Activated CD4-positive, alpha-beta T cell treated with anti-CD3 and anti-CD28 coated beads, Interleukin-10, Interleukin-2, amounts not matched to agents 100 ng/mL and 50 ng/mL, durations not matched to agents 16 hours and 8 hours (primary cell): ENCODE measurements at places on chromosomes 4 and X.

GRCh38 chr4:87045234-87045558 is 110.4 kb downstream of the AFF1 start:
- no peak for DNase-seq

- DNase-seq, result no peak
Observed at GRCh38 chr4:165520086-165520485, 141.3 kb downstream of the CPE start.

- no peak for DNase-seq
Observed at GRCh38 chrX:69221239-69222102, 56.2 kb upstream of the PJA1 start.

DNA sequence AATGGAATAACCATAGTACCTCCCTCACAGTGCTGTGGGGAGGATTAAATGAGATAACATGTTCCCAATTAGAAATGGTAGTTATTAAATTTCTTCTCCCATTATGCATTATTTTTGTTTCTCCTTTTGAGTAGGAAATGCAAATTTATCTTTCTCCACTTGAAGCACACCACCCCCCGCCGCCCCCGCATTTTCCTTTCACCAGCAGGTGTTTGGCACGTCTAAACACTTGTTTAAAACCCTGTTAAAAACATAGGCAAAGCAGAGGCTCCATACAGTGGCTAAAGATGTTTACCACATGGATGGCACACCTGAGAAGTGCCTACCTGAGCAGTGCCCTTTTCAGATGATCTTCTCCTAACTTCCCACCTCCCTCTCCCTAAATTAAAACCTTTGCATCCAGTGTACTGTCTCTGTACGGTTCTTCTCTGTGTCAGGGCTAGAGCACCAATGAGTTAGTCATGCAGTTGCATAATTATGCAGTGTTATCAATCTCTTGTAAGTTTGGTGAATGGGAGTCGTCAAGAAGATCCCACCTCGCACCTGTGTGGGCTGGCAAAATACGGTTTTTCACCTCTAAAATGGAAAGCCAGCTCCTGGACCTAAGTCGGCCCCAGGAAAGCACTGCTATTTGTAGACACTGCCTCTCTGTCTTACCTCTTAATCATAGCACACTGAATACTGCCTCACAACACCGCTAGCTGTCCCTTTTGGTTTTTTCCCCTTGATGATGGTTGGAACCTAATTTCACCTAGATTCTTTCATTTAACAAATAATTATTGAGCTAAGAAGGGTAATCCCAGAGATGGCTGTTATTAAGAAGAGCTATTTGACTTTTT is 122.0 kb downstream of the CT47B1 start:
- no peak for DNase-seq

DNA sequence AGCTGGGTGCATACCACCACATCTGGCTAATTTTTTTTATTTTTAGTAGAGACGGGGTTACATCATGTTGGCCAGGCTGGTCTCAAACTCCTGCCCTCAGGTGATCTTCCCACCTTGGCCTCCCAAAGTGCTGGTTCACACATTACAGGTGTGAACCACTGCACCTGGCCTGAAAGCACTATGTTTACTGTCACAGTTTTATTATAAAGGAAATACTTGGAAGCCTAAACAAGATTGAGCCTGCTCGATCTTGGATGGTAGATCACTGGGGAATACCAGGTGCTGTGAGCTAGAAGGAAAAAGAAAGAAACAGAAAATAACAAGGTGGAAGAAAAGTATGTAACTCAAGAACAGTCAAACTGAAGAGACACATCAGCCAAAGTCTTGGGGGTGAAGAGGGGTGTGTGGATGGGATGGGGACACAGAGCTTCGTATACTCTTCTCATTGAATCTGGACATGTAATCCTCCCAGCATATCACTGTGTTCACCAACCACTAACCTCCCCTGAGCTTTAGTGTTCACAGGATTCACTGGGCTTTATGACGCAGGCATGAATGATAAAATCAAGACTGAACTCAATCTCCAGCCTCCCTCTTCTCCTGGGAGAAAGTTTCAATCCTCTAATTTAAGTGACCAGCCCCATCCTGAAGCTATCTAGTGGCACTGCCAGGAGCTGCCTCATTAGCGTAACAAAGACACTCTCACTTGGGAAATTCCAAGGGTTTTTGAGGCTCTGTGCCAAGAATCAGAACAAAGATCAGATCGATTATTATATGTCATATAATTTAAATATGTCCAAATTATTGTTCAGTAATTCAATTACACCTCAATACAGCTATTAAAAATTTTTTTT is 40.9 kb downstream of the PDS5A start:
- DNase-seq, result no peak

GRCh38 chrX:104419211-104419610 is 146.8 kb upstream of the IL1RAPL2 start:
- DNase-seq, result no peak

DNA sequence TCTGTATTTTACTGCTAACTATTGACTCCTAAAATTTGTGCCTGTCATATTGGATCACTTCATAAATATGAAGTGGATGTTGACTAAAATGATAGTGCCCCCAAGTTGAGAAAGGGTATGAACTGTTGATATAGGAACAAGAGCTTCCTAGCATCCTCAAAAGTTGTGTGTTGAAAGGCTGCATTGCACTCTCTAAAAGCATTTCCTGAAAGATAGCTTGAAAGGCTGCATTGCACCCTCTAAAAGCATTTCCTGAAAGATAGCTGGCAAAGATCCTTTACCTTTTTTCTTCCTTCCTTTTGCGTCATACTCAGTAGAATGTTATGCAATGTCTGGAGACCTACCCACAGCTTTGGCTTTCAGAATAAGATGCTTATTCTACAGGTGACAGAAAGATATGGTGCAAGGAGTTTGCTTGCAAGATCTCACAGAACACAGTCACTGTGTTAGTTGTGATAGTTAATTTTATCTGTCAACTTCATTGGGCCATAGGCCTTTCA is 274.6 kb upstream of the GALNTL6 start:
- DNase-seq, result no peak

GRCh38 chrX:68784816-68785215 is 44.0 kb upstream of the EFNB1 start:
- DNase-seq, result no peak

- DNase-seq, result no peak
Observed at GRCh38 chr4:77174426-77174825, 17.4 kb downstream of the CCNG2 start.

DNA sequence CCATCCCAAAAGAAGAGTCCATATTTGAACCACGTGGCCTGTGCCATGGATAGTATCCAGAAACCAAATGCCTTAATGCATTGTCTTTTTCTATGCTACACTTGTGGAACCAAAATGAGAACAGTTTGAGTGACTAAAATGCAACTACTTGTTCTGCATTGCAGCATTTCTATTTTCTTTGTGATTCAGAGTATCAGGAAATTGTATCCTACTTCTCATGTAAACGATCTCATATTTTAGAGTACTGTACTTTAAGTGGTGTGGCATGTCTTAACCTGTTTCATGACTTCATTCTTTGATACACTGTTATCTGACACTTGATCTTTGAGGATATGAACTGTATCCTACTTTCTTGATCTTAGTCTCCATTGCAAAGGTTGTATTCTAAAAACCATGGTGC is 167.2 kb upstream of the WDR1 start:
- DNase-seq, result no peak

- no peak for DNase-seq
Observed at GRCh38 chrX:97229318-97229717, 345.6 kb downstream of the RPA4 start.

GRCh38 chr4:34486461-34487363 is 1757.6 kb downstream of the ARAP2 start:
- DNase-seq, result no peak

GRCh38 chr4:28436191-28437080 is 1575.8 kb downstream of the STIM2 start:
- DNase-seq, result no peak
